ENCODE measurements at places on chromosomes 7 and 10. TPM values are rescaled to one million over a fixed set of nuclear protein-coding genes. Genes with fewer than 3 reads are reported as not detected.

CDCA7L gene
- 26.3 TPM for polyA plus RNA-seq

ZNF25 gene
- 14.4 TPM for polyA plus RNA-seq

DNA sequence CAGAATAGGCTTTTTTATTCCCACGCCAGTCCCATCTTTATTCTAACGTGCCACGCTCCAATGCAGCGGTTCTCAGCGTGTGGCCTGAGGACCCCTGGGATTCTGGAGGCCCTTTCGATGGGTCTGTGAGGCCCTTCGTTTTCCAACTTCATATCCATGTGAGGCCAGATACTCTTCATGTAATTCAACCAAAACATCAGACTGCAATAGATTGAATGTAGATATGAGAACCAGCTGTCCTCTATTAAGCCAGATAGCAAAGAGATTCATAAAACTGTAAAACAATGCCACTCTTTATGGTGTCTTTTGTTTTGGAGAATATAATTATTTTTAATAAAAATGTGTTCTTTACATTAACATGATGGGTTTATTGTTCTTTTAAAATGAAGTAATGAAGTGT is 53.2 kb upstream of the KMT2C start:
- no peak for DNase-seq

DNA sequence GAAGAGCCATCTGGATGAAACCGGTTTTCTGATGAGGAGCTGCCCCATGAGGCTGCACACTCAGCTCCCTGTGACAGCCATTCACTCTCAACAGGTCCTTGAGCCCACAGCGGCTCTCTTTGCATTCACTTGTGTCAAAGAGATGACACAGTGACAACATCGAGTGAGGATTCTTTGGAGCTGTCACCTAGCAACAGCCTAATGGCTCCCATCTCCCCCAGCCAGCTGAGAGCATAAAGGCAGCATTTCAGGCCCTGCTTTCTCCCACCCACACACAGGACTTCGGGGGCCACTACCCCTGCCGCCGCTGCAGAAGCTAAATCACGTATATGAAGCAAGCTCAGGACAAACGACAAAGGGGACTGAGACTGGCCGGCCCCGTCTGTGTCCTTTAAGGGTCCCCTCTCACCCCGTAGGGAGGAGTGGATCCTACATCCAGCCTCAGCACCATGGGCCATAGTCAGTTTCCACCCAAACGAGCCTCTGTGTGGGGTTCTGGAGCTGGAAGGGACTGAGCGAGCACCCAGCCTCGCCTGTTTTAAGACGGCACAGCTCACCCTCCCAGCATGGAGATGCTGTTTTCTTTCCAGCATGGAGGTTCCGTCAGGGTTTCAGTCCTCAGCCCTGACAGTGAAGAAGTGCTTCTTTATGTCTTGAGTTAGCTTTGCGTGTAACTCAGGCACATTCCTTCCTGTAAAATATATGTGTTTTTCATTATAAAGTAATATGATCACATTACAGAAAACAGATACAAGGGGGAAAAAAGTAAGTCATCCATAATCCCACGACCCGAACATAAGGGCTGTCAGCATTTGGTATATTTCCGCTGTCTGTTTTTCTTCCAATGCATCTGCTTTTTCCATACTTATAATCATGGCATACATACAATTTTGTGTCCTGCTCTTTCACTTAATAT is 4.9 kb downstream of the CPA4 start:
- peak; percentile 85 for DNase-seq

- no peak for DNase-seq
These were observed 141.4 kb upstream of the FOXP2 start for GRCh38 chr7:114273218-114273617.

GRCh38 chr7:36887969-36888368 is 163.7 kb upstream of the AOAH start:
- DNase-seq = no peak

GRCh38 chr7:69817121-69817520 is 218.8 kb downstream of the AUTS2 start:
- DNase-seq = peak; percentile 38

DNA sequence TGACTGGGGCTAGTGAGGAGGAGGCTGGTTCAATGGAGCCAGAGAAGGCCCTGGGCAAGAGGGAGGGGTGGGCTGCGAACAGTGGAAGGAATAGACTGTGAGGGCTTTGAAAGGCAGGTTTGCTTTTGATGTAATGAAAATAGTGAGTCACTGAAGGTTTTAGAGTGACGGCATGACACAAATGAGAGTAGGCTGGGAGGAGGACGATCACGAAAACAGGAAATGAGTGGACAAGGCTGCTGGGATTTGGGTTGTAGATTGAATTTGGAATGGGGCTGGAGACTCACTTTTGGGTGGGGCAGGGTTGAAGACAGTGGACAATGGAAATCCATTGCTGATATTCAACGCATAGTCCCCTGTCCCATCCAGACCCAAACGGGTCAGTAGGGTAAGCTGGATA is 139.6 kb downstream of the CDH23 start:
- DNase-seq = no peak

Measured in muscle of arm (tissue), 14 donors.